ENCODE measurements at places on chromosomes 12 and 14. TPM values are rescaled to one million over a fixed set of nuclear protein-coding genes. Genes with fewer than 3 reads are reported as not detected.

The LALBA gene
- not detected for total RNA-seq

The TAS2R19 gene
- 0.24 TPM for total RNA-seq

The LIN7A gene
- total RNA-seq: under 0.01 TPM

The TMTC1 gene
- total RNA-seq: 0.84 TPM

GRCh38 chr14:49865431-49865859 lies 12.9 kb upstream of the NEMF start:
- peak; percentile 52 for DNase-seq

GRCh38 chr12:57815177-57816000 lies 3.1 kb downstream of the AVIL start:
- DNase-seq: no peak

- peak; percentile 88 for DNase-seq
These were observed 214.2 kb upstream of the KRR1 start for GRCh38 chr12:75725521-75726111.

DNA sequence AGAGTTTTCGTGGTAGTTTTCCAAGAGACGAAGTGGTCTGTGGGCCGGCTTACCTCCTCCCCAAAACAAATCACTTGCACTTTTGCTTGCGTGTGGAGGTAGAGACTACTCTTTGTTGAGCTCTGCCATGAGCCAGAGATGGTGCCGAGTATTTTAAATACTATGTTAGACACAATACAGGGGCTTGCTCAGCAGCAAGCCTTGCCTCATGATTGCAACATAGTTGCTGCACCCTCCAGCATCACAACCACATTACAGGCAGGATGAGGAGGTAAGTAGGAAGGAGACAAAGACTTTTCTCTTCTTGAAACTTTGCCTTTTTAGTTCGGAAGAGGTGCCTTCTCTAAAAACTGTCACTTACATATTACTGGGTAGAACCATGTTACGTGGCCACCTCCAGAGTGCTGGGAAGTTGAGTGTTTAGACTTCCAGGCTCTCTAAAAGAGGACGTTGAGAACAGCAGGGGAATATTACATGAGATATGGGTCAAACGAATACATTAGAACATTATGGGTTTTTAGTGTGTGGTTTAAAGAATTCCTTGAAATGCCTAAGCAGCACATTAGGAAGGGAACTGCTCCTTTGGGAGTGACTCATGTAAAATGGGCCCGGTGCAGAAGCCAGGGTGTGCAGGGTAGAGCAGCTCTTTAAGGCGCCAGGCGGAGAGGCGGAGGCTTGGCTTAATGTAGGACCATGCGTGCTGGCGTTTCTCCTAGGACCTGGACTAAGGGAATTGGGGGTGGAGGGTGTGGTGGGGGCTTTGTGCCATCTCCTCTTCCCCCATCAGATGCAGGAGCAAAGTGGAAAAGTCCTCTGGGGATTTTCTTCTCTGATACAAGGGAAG lies 110.6 kb upstream of the PRMT8 start:
- peak; percentile 25 for DNase-seq

- no peak for DNase-seq
These were observed 26.1 kb upstream of the OR10P1 start for GRCh38 chr12:55610598-55610997.

DNA sequence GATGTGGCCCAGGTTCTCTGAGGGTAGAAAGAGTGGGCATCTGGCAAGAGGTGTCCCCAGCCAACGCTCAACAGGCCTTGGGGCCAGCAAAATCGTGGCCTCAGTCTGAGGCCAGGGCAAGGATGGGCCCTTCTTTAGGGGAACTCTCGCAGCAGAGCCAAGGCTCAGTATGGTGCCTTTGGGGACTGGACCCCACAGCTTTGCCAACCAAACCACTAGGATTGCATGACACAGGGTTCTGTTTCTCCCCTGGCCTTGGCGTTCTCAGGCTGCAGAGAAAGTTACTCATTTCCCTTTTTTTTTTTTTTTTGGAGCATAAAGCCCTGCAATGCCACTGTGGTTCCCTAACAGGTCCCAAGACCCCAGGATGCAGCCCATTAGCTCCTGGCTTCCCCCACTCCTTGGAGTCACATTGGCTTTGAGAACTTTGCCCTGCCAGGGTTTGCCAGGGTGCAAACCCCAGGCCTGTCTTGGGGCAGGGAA lies 100.6 kb downstream of the LGMN start:
- DNase-seq: peak; percentile 75

DNA sequence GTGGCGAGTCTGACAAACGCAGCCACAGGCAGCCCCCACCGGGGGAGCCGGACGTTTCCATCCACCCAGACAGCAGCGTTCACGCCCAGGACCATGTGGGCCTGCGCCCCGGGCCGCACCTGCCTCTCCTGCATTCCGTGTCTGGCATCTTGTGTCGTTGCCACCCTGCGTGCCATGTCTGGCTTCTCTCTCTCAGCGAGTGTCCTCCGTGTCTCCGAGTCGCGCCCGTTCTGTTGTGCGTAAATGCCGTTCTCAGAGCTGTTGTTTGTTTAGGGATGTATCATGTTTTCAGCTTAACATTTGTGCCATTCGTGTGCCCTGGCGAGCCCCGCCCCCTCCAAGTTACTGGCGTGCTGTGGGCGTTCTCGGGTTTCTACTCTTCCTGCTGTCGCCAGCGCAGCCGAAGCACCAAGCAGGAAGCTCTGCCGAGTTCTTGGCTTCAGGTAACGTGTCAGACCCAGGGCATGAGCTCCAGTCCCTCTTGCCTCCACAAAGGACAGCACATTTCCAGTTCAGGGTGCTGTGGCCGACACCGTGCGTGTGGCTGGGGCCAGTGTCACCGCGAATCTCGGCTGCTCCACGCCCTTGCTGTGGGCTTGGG lies 34.6 kb downstream of the NOC4L start:
- DNase-seq: no peak

DNA sequence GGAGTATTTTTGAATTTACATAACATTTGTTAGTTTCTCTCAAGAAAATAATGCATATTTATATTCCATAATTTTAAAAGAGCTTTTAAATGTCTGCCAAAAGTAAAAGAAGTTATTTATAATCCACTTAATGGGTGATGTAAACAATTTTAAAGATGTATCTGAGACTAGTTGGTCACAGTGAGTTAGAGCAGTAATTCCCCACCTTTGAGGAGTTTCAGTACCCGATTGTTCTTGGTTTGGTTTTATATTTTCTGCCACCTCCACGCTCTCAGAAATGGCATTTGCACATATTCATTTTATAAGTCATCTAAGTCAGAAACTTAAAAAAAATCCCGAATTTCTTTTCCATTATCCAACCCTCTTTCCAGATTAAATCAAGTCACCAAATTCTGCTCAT lies 153.2 kb downstream of the SLC35F4 start:
- DNase-seq: no peak

DNA sequence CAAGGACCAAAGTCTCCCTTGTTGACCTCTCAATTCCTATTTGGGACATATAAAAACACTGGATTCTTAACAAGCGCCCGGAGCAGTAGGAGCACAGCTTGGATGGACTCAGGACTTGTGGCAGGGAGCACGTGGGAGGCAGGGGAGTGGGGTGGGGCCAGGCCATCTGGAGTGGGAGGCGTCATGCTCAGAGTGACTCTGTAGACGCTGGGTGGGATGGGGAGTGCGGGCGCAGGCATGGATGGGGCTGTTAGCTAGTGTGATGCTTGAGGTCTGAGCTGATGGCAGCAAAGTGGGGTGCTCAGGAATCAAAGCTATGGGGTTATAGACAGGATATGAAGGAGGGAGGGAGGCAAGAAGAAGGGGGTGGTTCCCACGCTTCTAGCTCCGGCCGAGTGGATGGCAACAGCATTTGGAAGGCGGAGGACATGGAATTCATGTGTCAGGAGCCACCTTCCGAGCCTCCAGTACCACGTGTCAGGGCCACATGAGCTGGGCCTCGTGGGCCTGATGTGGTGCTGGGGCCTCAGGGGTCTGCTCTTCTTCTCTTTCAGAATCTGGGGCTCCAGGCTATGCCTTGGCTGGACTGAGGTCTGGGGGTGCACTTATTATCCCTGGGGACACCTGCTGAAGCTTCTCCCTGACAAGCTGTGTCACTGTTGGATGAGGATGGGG lies 26.2 kb downstream of the MEG3 start:
- DNase-seq: no peak

- peak; percentile 39 for DNase-seq
These were observed 136.7 kb downstream of the ZNF664 start for GRCh38 chr12:124109760-124110159.

DNA sequence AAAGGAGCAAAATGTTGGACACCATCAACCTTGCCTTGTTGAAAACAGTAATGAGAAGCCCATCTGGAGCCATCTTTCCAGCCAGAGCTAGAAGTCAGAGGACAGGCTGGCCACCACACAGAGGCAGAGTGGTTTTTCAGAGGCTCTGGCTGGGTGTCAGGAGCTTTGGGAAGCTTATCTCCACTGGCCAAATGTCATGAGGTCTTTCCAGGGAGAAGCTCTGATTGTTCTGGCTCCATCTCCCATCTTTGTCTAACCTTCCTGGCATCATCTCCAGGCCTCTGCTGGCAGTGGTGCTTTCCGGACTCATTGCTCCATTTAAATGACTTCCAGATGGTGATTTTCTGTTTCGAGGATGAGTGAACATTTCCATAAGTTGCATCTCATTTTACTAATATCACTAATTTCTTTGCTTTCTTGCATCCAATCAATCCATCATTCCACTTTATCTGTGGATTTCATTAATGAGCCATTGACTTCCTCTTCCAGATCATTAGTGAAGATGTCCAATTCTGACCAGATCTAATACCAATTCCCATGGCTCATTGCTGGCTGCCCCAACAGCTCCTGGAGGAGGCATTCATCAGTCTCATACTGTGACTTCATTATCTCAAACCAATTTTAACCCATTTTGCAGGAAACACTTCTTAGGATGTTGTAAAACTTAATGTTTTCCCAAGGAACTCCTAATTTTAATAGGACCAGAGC lies 35.3 kb upstream of the TMTC1 start:
- peak; percentile 1 for DNase-seq

Data from RPMI7951 (cell line).